ENCODE measurements at places on chromosomes 4 and X.

GRCh38 chr4:148795156-148795864, 353.1 kb upstream of the NR3C2 start:
- DNase-seq: no peak

DNA sequence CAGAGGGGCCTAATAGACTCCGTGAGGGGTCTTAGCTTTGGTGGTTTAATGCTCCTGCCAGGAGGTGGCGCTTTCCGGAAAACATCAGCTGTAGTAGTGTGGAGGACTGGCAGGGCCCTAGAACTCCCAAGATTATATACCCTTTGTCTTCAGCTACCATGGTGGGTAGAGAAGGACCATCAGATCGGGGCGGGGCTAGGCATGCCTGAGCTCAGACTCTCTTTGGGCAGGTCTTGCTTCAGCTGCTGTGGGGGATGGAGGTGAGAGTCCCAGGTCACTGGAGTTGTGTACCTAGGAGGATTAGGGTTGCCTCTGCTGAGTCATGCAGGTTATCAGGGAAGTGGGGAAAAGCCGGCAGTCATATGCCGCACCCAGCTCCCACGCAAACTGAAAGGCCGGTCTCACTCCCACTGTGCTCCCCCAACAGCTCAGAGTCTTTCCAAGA, 63.0 kb upstream of the AGA start:
- no peak for DNase-seq

DNA sequence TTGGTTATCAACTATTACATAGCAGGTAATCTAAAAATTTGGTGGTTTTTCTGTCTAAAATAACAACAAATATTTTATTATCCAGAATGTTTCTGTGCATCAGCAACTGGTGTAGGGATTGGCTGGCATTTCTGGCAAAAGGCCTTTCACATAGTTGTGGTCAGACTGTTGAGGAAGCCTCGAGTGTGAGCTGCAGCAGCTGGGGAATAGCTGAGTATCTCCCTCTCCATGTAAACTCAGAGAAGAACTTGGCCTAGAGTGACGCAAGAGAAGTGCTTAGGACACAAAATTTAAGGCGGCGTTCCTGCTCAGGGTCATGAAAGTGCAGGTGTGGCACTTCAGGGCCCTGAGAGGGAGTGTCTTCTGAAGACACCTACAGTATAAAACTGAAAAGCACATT, 558.9 kb downstream of the SPOCK3 start:
- DNase-seq: no peak

DNA sequence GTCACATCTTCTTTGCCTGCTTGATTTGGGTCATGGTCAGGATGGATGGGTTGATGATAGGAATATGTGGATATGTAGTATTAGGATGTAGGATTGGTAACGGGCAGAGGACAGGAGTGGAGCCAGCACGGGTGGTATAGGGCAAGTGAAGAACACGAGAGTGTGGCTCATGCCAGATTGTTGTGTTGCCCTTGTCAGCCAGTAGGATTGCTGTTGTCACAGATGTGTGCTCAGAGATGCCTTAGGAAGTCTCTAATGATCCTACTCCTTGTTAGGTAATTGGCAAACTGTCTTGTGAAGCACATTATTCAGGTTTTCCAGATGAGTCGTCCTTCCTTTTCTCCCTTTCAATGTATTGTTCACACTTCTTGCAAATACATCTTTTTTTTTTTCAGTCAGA, 5.5 kb downstream of the ATP10D start:
- no peak for DNase-seq

DNA sequence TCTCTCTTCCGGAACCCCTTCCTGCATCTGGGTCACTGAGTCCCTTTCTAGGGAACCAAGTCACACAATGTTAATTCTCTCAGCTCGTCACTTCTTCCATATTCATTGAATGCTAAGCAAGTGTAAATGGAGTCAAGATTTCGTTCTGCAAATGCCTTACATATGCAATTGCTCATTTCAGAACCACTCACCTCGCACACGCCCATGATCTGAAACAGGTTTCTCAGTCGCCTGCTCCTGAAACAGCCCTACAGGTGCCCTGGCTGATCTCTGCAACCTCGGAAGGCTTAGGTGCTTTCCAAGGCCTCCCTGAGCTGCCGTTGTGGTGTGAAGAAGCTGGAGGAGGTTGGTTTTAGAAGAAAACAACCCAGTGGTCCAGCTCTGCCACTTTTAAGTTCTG, 100.8 kb upstream of the MSX1 start:
- DNase-seq: no peak

DNA sequence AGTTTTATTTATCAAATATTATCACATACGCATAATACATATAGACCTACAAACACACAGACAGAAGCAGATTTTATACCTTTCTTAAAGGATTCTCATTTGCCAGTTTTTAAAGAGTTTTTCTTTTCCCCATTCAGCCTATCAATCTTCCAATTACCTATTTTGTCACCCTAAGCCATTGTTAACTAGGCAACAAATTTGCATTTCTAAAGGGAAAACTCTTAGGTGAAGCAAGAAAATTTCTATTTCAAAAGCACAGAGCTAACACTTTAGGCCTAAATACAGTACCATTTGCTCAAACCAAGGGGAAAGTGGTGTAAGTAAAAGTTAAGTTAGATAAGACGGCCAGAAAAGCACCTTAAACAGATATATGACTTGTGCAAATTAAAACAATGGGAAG, 156.6 kb downstream of the NDST3 start:
- DNase-seq: no peak

- DNase-seq: no peak
Observed at GRCh38 chr4:138056541-138056940, 185.6 kb downstream of the SLC7A11 start.

- no peak for DNase-seq
Observed at GRCh38 chr4:147899512-147899911, 167.6 kb downstream of the ARHGAP10 start.

DNA sequence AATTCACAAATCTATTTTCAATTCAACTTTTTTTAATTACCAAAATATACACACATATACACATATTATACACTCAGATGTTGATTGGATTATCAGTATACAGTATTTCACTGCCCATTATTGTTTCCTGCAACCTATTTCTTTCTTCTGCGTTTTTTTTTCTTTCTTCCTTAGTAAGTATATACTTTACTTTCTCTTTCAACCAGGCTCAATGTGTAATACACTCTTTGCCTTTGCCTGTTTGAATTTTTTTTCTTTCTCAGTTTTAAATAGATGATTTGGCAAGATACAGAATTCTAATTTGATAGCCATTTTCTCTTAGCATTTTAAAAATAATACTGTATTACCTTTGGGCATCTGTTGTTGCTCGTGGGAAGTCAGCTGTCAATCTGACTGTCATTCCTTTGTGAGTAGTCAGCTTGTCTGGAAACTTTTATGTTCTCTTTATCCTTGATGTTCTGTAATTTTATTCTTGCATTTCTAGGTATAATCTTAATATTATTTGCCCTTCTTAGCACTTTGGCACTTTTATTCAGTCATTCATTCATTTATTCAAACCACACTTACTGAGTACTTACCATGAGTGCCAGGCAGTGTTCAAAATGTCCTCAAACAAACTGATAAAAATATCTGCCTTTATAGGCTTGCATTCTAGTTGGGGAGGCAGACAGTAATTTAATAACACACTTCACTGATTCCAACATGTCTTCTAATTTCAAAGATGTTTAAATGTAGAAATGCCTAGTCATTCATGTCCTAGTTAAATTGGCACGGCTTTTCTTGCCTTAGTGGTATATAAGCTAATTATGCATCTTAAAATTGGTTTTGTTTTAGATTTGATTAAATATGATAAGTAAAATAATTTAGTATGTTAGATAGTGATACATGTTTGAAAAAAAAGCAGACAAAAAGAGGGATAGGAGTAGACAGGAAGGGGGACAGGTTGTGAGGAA, 3.7 kb downstream of the USP38 start:
- DNase-seq: no peak

- no peak for DNase-seq
Observed at GRCh38 chr4:127759893-127760292, 22.2 kb upstream of the HSPA4L start.

DNA sequence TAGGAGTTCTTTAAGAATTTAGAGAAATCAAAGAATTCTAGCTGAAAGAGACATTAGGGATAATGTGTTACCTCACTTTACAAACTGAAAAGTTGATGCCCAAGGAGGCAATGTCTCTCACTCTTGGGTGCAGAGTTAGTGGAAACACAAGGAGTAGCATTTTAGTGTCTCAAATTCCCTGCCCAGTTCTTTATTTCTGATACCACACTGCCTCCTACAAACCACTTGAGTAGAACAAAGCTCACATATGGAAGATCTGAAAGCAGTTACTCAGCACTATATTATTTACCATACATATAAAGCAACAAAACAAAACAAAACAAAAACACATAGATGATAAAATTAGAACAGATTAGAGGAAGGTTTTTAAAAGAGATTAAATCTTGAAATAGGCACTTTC, 124.2 kb downstream of the REELD1 start:
- DNase-seq: no peak

DNA sequence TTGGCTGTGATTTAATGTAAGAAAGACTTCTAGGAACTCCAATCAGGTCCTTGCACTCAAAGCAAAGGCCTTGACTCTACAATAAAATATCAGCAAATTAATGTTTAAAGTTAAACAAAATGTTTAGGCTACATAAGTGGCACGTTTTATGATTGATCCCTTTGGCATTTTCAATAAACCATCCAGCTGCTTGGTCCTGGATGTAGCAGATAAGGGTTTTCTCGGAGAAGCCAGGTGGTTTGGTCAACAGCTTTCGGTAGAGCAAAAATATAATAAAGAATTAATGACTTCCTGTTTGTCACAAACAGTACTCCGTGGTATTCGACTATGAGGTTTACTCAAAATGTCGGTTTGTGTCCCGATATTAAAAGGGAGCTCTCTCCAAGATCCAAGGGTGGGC, 95.8 kb downstream of the GEMIN8 start:
- DNase-seq: no peak

- DNase-seq: no peak
Observed at GRCh38 chr4:148893095-148893494, 450.9 kb upstream of the NR3C2 start.

- DNase-seq: no peak
Observed at GRCh38 chr4:162497564-162498167, 333.9 kb upstream of the FSTL5 start.

DNA sequence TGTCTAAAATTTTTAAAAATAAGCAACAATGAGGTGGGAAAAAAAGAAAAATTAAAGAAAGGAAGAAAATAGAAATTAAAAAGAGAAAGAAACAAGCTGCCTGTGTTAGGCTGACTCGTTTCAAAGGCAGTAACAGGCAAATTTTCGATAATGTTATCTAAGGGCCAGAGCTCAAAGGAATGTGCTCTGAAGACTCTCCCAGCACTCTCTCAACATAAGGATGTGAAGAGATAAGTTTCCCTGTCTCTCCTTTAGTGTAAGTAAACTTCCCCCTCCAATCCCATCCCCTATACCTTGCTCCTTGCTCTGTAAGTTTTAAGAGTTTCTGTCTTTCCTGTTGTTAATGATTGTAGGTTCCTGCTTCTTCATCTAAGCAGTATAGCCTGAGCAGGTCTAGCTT, 172.8 kb downstream of the TEX13C start:
- no peak for DNase-seq

GRCh38 chr4:3533423-3533820, 1.2 kb upstream of the LRPAP1 start:
- DNase-seq: no peak

Data from stimulated activated CD4-positive, alpha-beta T cell treated with anti-CD3 and anti-CD28 coated beads, TNF-alpha, amount 100 ng/mL, for 48 hours (primary cell).